ENCODE measurements at places on chromosomes 4 and X. TPM values are rescaled to one million over a fixed set of nuclear protein-coding genes. Genes with fewer than 3 reads are reported as not detected.

The PCDH11X gene
- total RNA-seq: not detected

The SH3BGRL gene
- total RNA-seq: 81.3 TPM

The ARMCX4 gene
- 5.9 TPM for total RNA-seq

The SYP gene
- 0.30 TPM for total RNA-seq

The BTC gene
- not detected for total RNA-seq

The C4orf36 gene
- total RNA-seq: not detected

The DOCK11 gene
- total RNA-seq: 86.3 TPM

The ABLIM2 gene
- 4.1 TPM for total RNA-seq

DNA sequence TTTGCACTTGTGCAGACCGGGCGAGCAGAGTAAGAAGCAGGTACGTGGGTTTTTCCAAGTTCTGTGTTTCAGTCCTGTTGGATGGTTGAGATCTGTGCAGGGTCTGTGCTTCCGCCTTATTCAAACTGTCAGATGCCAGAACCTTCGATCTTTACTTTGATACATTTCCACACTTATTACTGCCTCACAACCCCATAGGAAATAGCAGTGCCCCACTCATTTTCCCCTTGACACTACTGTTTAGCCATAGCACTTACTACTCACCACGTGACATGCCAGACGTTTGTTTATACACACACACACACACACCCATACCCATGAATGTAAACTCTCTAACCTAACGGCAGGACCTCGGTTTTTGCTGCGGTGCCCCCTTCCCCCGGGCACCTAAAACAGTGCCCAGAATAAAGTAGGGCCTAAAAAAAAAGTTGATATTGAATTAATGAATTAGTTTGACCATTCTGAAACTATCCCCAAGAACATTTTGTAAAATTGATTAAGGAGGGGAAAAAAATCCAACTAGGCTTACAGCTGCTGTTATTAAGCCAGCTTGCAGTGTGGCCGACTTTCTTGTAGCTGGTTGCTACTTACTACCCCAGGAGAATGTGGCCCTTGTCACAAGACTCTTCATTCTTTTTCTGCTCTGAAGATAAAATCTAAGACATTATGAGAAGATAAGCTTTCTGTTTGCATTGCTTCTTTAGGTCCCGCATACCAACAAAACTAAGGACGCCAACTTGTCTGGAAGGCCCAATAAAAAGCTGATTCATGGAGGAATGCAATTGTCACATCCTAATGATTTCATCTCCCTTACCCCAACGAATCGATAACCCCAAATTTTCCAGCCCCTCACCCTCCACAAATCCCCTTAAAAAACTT, 704 bp upstream of the SEPSECS start:
- no peak for DNase-seq

- DNase-seq: no peak
Measured at GRCh38 chrX:132414404-132414803, 74.4 kb downstream of the MBNL3 start.

DNA sequence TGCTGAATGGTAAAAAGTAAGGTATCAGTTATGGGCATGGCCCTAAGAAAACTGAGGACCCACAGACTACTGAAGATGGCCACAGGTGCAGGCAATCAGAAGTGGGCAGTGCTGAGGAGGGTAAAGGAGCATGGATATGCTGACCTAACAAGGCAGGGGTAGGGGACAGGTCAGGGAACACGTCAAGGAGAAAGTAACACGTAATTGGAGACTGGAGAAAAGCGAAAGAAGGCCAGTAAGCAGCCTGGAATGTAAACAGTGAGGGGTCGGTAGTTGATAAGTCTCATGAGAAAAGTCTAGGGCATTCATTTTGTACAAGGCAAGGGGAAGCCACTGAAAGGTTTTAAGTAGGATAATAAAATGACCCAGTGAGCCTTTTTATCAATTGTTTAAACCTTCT, 153.3 kb downstream of the PRDM5 start:
- DNase-seq: no peak

DNA sequence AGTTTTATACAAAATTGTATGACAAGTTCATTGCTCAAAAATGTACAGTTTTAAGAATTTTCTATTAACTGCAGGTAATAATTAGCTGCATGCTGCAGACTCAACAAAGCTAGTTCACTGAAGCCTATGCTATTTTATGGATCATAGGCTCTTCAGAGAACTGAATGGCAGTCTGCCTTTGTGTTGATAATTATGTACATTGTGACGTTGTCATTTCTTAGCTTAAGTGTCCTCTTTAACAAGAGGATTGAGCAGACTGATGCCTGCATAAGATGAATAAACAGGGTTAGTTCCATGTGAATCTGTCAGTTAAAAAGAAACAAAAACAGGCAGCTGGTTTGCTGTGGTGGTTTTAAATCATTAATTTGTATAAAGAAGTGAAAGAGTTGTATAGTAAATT, 131.0 kb downstream of the TET2 start:
- no peak for DNase-seq

- no peak for DNase-seq
Measured at GRCh38 chr4:81789158-81789557, 317.5 kb upstream of the RASGEF1B start.

GRCh38 chr4:121726642-121727268, 30.0 kb upstream of the ANXA5 start:
- DNase-seq: no peak

DNA sequence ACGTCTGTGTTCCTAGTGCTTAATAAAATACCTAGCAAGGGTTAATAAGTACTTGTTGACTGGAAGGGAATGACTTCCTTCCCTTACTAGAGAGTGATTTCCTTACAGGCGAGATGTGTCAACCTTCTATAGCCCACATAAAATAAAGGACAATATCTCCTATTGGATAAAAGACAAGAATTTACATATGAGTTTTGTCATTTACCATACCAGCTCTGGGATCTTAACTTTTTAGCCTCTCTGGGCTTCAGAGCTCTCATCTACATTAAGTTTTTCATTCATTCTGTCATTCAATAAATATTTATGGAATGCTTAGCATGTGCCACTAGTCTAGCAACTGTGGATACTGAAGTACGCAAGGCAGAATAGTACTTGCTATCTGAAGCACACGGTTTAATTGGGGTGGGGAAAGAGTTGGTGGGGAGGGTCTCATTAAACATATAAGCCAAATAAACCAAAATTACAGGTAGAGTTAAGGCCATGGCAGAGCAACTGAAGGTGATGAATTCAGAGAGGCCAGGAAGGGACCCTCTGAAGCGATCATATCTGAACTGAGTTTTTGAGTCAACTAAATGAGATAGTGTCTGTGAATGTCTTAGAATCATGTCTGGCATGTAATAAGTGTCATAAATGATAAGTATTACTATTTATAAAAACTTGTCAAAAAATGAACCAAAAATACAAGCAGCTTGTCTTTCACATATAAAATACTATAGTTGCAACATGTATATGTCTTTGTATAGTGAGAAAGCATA, 91.6 kb upstream of the BMP2K start:
- DNase-seq: no peak

DNA sequence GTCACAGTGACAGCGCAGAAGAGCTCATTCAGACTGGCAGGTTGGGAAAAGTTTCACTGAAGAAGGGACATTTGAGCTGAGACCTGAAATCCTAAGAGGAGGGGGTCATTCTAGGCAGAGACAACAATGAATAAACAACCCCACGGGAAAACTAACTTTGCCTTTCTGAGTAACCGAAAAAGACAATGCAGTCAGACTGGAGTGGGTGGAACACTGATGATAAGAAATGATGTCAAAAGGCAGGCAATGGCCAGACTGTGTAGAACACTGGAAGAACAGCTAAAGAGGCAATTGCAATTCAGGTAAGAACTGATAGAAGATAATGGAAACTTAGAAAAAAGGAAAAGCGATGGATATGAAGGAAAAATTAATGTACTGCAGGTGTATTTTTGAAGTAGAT, 73.8 kb downstream of the CHIC2 start:
- DNase-seq: no peak

GRCh38 chr4:1883583-1883982, 12.4 kb downstream of the NSD2 start:
- no peak for DNase-seq

DNA sequence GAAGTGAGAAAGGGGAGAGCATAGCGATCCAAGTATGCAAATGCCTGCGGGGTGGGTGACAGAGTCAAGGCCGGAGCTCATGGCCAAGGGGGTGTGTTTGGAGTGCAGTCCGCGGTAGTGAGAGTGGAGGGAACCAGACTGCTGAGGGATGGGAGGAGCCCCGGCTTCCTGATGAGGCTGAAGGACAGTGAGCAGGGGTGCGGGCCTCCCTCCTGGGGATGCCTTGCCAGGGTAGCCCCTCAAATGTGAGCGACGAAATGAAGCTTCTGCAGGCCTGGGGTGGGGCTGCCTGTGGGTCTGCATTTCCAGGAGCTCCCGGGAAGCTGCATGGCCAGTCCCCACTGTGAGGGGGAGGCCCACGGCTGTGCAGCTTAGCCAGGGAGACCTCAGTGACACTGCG, 45.0 kb downstream of the PSAPL1 start:
- no peak for DNase-seq

DNA sequence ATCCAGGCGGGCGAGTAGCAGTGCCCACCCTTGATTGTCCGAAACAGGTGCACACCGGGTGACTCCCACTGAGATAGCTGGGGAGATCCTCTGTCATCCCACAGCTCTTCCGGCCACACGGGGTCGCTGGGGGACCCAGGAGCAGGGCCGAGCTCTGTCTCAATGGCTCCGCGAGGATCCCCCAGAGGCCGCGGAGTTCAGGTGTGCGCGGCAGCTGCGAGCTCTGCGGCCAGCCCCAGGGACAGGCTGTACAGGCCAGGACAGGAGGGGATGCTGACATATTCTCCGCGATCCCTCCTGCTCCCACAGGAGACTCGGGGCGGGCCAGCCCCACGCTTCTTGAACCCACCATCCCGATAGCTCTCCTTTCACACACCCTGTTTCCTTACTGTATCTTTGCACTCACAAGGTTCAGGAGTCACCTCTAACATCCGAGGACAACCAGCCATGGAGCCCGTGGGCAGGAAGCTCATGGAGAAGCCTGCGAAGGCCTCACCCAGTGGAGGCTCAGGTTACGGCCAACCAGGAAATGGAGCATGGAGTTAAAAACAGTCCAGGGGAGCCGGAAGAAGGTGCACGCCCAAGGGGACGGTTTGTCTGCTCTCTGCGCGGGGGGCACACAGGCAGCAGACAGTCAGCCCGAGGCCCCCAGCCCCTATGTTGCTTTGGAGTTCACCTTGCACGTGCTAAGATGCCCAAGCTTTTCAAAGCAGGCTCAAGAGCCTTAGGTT, 77.9 kb upstream of the AMELX start:
- no peak for DNase-seq

DNA sequence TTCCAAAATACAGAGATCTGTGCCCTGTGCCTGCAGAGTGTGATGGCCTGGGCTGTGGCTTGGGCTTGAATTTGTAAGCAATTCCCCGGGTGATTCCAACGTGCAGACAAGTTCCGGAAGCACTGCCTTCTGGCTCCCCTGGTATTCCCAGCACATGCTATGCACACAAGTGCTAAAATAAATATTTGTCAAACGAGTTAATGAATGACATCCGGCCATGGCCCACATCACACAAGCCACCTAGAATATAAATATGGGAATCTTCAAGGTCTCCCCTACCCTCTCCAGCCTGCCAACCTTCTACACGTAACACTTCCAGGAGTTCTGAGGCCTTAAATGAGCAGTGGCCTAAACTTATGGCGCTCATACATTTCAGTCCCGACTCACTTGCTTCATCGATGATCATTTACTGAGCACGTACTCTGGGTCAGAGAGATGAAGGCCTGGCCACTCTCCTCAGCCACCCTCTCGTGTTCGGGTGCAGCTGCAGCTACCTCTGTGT, 21.3 kb downstream of the DCTD start:
- DNase-seq: no peak

- no peak for DNase-seq
Measured at GRCh38 chr4:42390622-42391354, 6.5 kb upstream of the SHISA3 start.

GRCh38 chr4:174561560-174561959, 39.3 kb upstream of the HPGD start:
- DNase-seq: no peak

DNA sequence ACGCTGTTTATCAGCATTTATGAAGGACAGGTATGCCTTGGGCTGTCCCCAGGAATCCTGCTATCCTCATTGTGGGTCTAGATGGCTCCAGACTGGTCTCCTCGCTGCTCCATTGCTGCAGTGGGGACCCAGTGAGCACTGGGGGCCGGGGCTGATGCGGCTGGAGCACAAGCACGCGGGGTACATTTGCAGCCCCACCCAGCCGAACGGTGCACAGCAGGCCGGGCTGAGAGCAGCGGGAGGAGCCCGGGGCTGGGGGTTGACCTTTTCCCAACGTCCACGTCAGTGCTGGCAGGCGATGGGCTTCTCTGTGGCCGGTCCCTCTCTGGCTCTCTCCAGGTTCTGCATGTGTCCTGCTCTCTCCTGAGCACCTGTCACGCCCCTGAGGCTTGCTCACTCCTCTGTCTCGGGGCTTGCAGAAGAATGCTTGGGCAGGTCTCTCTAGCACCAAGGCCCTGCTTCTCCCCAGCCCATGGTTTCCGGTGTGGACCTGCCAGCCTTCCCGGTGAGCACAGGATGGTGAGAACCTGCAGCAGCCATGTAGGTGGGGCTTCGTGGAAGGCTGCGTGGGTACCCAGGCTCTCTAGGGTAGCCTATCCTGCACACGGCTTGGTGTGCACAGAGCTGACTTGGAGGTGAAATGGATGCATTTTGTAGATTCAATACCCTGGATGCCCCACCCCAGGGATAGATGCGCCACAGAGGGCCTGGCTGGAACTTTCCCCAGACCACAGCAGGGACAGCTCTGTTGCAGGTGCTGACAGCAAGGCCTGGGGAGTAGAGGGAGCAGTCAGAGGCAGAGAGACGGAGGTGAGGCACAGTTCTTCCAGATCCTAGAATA, 89.1 kb upstream of the ADRA2C start:
- no peak for DNase-seq

DNA sequence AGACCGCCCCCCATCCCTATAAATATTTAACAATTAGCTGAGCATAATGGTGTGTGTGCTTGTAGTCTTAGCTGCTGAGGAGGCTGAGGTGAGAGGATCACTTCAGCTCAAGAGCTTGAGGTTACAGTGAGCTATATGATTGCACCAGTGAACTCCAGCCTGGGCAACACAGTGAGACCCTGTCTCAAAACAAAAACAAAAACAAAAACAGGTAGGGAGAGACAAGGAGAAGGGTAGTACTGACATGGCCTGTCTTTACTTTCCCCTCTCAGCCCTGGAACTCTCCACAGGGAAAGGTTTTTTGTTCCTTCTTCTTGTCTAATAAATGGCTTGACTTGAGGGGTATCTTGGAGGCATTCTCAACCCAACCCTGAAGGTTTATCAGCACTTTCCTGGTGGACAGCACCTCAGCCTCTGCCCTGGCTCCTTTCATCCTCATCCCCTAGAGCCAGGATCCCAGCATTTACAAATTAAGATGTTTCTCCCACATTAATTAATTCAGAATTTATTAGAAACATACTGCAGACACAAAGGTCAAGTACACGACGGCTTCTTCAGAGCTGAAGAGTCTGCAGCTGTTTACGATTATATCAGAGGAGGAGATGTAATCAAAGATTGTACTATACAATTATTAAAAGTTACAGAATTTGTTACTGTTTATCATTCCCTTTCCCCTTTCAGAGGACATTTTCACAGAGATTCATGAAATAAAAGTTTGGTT, 131.8 kb downstream of the AFF1 start:
- DNase-seq: no peak
